ENCODE measurements at places on chromosomes 13 and 19. TPM values are rescaled to one million over a fixed set of nuclear protein-coding genes. Genes with fewer than 3 reads are reported as not detected.
A peak's percentile ranks its signal among the peaks of the same experiment; 100 is the strongest.

DNA sequence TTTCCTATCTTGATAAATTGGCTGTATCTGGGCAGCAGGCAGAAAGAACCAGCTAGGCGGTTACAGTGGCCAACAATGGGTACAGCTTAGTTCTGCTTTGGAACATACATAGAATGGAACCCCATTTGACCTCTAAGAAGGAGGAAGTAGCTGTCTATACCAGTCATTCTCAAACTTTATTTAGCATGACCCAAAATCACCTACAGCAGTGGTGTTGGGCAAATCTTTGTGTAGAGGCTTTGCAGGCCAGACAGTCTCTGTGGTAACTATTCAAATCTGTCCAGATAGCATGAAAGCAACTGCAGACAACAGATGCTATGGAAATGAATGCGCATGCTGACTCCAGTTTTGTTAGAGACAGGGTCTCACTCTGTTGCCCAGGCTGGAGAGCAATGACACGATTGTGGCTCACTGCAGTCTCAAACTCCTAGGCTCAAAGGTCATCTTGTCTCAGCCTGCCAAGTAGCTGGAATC lies 12.0 kb upstream of the KCNC3 start:
- DNase-seq, result no peak

- DNase-seq, result no peak
These were observed 716 bp downstream of the SH2D3A start for GRCh38 chr19:6766357-6767080.

- DNase-seq, result no peak
These were observed 9.9 kb upstream of the ZNF227 start for GRCh38 chr19:44202470-44202869.

GRCh38 chr13:24251525-24251924 lies 57.9 kb upstream of the C1QTNF9 start:
- no peak for DNase-seq

- no peak for DNase-seq
These were observed 56.1 kb downstream of the KL start for GRCh38 chr13:33072282-33072681.

DNA sequence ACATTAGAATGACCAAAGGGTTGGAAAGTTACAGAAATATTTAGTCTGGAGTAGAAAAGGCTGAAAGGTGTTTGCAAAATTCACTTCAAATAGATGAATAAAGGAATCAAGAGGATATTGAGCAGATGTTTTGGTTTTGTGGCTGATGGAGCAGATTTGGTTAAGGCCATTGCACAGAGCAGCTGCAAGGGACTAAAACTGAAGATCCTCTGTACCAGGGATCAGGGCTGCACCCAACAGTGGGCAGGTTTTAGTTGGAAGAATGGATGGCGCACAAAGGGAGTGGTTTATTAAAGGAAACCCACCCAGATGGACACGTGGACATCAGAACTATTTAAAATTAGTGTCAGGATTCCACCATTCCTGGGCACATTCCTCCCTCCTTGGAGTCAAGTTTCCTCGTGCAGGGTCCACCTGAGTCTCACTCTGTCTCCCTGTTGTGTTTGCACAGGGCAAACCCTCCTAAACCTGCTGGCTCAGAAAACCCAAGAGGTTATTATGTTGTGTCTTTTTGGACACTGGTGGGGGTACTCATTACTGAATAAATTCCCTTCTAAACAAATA lies 9.2 kb upstream of the UBAC2 start:
- no peak for DNase-seq

Gene ZNF14
- polyA plus RNA-seq, result 1.4 TPM

Gene POU2F2
- 6.9 TPM for polyA plus RNA-seq

GRCh38 chr13:106899442-106899841 lies 331.5 kb upstream of the ARGLU1 start:
- DNase-seq, result no peak

DNA sequence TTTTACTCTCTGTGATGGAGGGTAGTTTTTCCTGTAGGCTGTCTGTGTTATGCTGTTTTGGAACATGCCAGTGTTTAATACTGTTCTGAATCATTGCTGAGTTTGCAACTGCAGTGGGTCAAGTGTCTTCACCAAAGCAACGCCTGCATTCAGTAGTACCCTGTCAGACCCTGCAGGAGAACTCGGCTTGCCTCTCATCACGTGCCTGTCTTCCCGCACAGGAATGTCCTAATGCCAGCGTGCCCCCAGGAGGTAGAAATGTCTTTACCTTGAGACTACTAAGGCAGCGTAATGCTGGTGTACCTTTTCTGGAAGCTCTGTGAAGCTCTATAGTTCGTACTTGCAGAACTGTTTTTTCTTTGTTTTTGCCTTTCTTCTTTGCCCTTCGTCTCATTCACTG lies 42.3 kb downstream of the POLR1D start:
- no peak for DNase-seq

DNA sequence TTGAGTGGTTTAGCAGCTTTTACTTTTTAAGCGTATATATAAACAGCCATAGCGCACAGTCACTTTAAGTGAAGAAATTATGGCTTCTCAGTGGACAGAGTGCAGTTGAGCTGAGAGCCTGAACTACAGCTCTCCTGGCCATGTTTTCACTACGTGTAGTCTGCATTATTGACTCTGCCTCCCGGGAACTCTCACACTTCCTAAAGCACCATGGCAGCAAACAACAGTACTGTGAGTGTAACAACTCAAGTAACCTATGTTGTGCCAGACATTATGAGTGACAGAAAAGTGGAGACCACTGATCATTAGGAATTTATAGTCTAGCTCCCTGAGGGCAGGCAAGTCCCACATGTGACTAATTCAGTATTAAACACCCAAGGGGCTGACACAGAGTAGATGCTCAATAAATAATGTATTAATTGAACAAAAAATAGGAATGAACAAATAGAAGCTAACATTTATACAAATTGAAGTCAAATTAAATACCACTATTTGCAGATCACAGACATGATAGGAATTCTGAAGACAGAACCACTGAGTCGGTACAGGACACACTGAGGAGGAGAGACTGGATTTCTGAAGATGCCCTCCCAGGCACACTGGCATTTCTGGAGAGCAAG lies 19.7 kb downstream of the EFNB2 start:
- no peak for DNase-seq

GRCh38 chr13:23500849-23501248 lies 67.3 kb upstream of the SACS start:
- no peak for DNase-seq

GRCh38 chr13:104315606-104316005 lies 1249.4 kb upstream of the SLC10A2 start:
- no peak for DNase-seq

DNA sequence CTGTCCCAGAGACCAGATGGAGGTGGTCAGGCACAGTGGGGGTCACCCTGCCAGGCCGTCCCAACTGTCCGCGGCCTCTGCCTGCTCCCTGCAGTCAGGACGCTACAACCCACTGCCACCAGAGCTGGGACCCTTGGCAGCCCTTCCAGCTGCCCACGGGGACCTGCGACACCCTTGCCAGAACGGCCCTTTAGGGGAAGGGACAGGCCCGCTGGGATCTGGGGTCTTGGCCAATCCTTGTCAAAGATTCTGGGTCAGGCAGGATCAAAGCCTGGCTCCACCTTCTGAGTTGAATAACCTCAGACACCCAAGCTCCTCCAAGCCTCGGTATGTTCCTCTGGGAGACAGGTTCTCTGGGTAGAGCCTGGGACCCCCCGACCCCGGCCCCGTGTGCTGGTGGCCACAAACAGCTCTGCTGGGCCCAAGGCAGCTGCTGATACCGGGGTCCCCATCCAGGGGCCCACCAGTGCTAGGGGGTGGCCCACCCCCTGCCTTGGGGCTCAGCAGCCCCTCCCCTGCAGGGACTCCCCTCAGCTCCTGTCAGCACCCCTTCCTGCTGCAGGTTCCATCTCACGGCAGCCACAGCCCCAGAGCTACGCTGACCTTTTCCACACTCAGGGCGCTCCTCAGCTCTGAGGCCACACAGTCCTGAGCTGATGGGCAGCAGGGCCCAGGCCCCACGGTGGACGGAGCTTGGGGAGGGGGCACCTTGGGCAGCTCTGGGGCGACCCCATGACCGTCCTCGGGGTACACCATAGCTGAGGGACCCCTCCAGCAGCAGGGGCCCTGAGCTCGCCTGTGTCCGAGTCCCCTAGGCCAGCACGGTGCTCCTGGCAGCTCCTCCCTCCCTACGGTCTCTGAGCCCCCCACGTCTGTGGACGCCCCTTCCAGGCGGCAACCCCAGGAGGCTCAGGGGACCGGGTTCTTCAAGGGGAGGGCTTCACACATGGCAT lies 18.4 kb downstream of the SBNO2 start:
- no peak for DNase-seq

Gene POSTN
- 0.58 TPM for polyA plus RNA-seq

GRCh38 chr19:42532891-42533290 lies 4.6 kb upstream of the CEACAM1 start:
- DNase-seq, result peak; percentile 35

GRCh38 chr19:4868286-4868834 lies 893 bp upstream of the PLIN3 start:
- DNase-seq, result no peak

- DNase-seq, result peak; percentile 6
These were observed 647 bp downstream of the RNF225 start for GRCh38 chr19:58395979-58396627.

GRCh38 chr13:51848674-51849073 lies 3.7 kb upstream of the TMEM272 start:
- DNase-seq, result no peak

DNA sequence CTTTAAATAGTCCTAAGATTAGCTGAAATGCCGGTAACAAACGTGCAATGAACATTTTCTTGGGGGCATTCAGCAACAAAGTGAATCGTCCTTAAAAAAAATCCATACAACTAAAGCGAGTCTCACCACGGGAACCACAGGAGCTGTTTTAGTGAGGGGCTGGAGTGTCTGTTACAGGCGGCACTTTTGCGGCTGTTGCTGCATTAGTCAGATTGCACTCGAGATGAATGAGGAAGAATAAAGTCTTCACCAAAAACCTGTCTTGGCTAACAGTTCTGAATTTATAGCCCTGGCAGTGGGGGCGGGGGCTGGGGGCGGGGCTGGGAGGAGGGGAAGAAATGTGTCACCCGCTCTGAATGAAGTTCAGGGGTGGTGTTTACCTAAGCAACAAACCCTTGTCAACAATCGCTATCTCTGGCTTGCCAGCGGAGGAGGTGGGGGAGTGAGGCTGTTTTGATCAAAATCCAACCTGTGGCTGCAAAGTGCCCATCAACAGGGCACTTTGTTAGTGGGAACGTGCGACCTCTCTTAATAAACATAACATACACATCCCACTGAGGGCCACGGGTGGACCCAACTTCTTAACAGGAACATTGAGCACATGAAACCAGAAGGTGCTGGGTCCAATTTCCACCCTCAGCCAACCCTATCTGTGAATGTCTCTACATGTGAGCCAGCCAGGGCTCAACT lies 44.5 kb downstream of the RFX2 start:
- peak; percentile 37 for DNase-seq

- DNase-seq, result no peak
These were observed 1431.0 kb upstream of the ATXN8OS start for GRCh38 chr13:68676513-68677115.

GRCh38 chr13:19991531-19991930 lies 33.0 kb downstream of the ZMYM2 start:
- no peak for DNase-seq

Gene MARCHF2
- polyA plus RNA-seq, result 82.9 TPM

GRCh38 chr19:32537580-32537979 lies 43.4 kb upstream of the PDCD5 start:
- peak; percentile 89 for DNase-seq

GRCh38 chr13:45748941-45749759 lies 47.0 kb downstream of the CBY2 start:
- peak; percentile 27 for DNase-seq

DNA sequence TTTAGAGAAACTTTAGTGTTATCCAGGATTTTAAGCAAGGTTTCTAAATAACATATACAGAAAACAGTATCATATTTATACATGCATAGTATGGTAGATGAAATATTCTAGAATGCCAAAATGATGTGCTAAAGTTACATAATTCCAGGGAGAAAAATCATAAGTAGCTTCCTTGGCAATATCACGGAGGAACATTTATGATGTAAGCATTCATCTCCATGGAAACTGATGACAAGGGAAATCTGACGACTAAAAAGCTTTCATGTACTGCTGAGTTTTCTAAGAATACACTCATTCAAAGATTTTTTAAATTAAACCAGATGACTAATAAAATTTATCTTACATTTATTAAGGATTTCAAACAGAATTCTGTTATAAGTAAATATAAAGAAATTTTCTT lies 4.7 kb downstream of the TEX30 start:
- no peak for DNase-seq

Gene SLC25A42
- 9.5 TPM for polyA plus RNA-seq

- no peak for DNase-seq
These were observed 6.3 kb upstream of the CRTC1 start for GRCh38 chr19:18677156-18677555.

GRCh38 chr19:39916851-39917396 lies 17.5 kb downstream of the FCGBP start:
- no peak for DNase-seq

GRCh38 chr13:24625870-24626849 lies 54.0 kb upstream of the ATP12A start:
- DNase-seq, result no peak

GRCh38 chr13:40640845-40641458 lies 25.5 kb downstream of the FOXO1 start:
- DNase-seq, result no peak
